ENCODE measurements at places on chromosomes 11 and 22.

DNA sequence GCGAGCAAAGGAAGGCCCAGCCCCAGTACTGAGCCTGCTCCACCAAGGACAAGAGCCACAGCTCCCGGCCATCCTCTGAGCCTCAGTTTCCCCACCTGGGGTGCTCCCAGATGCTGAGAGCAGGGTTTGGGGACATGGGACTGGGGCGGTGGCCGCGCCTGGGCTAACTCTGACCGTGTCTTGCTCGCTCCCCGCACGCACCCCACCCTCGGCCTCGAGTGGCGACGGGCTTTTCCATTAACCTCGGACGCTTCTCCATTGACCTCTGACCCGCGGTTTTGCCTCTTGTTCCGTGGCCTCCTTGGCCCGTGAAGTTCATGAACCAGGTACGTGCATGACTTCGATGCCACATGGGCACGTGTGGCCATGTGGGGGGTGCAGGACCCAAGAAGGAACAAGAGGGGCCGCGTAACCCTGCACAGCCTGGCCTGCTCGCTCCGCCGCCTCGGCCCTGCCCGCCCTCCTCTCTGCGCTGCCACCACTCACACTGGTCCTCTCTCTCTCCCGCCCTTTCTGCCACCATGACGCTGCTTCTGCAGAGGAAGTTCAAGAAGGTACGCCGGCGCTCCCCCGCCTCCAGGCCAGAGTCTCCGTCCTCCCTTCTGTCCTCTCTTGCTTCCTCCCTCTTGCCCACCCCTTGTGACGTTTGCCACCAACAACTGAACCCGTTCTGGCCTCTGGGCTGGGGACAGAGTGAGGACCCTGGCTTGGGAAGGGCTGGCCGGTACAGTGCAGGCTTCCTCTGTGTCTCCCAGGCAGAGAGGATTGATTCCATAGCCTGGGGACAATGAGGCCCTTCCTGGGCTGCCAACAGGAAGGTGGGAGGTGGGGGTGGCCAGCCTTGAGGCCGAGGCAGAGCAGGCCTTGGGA, 6.9 kb downstream of the TNNT3 start:
- no peak for DNase-seq

DNA sequence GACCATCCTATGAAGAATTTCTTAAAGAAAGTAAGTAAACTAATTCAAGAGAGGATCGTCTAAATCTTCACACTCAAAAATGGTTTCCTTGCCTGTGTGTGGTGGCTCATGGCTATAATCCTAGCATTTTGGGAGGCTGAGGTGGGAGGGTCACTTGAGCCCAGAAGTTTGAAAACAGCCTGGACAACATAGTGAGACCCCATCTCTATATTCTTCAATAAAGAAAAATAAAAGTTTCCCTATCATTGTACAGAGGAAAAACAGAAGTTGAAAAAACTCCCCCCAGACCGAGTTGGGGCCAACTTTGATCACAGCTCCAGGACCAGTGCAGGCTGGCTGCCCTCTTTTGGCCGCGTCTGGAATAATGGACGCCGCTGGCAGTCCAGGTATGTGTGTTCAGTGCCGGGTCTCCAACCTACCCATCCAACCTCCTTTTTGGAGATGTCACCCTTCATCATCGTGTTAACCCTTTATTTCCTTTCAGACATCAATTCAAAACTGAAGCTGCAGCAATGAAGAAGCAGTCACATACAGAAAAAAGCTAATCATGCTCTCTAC, 3.0 kb downstream of the RPS25 start:
- DNase-seq: no peak

- no peak for DNase-seq
Measured at GRCh38 chr22:38167988-38168407, 13.6 kb downstream of the PLA2G6 start.

GRCh38 chr11:87917111-87917510, 258.1 kb downstream of the RAB38 start:
- DNase-seq: peak; percentile 2

- no peak for DNase-seq
Measured at GRCh38 chr22:37601203-37601539, 7.5 kb upstream of the GGA1 start.

DNA sequence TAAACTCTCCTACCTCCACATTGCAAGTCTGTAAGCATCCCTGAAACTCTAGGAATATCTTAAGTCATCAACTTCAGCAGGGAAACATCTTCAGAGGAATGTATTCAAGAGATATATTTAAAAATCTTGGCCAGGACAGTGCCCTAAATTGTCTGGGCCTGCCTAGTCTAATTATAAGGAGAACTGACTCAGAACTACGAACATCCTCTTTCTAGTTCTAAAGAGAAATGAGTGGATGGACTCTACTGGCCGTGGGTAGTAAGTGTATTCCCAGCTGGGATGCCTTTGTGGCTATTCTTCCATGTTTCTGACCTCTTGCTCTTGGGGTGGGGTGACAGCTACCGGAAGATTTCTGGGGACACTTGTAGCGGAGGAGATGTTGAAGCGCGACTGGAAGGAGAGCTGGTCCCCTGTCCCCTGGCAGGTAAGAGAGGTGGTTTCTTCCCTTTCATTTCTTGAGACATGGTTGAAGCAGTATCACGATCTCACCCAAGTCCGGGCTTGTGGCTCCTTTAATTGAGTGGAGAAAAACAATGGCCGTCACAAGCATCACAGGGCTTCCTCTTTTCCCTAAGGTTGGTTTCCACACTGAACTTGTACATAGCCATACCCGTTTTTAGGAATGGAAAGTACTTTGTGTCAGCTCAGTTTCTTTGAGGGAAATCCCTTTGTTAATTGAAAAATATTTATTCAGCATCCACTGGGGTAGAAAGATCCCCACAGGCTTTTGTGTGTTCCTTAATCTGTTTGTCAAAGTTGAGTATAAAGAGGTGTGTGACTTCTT, 97.7 kb upstream of the SORL1-AS1 start:
- DNase-seq: no peak

- peak; percentile 40 for DNase-seq
Measured at GRCh38 chr11:65291613-65292012, 23.1 kb upstream of the CDC42EP2 start.

DNA sequence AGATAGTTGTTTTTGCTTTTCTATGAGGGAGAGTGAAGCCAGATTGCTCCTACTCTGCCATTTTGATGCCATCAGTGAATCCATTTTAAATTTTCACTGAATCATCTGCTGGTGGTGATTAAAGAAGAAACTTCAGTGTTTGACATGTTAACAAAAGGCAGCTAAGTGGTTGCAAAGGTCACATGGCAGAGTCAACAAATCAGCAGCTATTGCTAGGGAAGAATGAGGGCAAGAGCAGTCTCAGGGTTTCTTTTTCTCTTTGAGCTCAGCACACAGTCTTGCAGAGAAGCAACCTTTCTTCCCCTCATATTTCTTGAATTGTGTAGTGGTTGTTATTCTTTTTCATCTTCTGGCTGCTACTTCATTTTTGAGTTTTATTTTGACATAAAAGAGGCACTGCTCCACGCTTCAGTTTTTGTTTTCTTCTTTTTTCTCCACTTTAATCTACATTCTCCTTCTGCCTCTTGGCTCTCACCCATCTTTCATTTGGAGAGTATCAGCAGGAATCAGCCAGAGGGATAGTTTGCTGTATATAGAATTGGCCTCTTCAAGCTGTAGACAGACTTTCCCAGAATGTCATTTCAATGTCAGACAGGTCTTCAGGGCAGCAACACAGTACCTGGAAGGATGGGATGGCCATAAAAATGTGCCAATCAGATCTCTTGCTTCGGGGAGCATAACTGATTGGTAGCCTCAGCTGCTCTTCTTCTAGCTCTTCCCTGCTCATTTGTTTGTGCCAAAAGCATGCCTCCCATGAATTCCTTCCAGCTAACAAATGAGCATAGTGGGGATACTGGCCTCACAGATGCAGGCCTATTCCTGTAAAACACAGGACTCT, 153.9 kb downstream of the TRPC6 start:
- no peak for DNase-seq

DNA sequence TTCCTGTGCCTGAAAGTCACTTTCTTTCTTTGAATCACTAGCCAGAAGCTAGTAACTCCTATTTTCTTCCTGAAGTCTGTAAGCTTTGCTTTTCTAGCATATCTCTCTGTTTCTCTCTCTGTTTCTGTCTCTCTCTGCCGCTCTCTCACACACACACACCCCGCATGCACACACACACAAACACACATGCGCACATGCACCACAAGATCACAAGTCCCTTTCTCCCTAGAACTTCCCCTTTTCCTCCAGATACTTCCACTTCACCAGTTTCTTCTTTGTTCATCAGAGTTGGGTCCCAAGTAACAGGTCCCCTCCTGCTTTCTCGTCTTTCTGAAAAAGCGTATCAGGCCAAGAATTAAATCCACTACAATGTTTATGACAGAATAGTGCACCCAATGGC, 148.5 kb upstream of the HSD17B12 start:
- no peak for DNase-seq

DNA sequence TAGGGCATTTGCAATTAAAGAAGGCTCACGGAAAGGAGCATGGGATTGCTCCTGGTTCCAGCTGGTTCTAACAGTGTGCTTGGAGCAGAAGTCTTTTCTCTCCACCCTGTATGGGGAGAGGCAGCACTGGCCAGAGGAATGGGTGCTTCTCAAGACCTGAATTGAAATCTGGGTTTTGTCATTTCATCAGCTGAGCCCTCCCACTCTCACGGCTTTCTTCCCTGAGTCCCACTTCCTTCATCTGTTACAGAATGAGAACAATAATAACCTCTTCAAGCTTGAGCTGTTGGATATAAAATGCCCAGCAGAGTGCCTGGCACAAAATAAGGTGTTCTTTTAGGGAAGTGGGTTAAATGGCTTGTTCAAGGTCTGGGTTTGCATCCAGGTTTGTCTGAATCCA, 17.2 kb downstream of the CNTF start:
- DNase-seq: no peak

GRCh38 chr11:76151556-76152085, 54.7 kb downstream of the WNT11 start:
- DNase-seq: no peak

GRCh38 chr22:46069521-46070214, 80.7 kb upstream of the PPARA start:
- DNase-seq: peak; percentile 88

- peak; percentile 72 for DNase-seq
Measured at GRCh38 chr11:116931206-116931953, 94.0 kb upstream of the APOA1 start.

- DNase-seq: no peak
Measured at GRCh38 chr11:29507376-29507775, 509.5 kb downstream of the KCNA4 start.

- no peak for DNase-seq
Measured at GRCh38 chr11:8315954-8316353, 52.3 kb upstream of the LMO1 start.

- no peak for DNase-seq
Measured at GRCh38 chr11:19541521-19542049, 171.1 kb upstream of the NAV2 start.

GRCh38 chr22:40499209-40499623, 128.8 kb downstream of the SGSM3 start:
- DNase-seq: peak; percentile 86

DNA sequence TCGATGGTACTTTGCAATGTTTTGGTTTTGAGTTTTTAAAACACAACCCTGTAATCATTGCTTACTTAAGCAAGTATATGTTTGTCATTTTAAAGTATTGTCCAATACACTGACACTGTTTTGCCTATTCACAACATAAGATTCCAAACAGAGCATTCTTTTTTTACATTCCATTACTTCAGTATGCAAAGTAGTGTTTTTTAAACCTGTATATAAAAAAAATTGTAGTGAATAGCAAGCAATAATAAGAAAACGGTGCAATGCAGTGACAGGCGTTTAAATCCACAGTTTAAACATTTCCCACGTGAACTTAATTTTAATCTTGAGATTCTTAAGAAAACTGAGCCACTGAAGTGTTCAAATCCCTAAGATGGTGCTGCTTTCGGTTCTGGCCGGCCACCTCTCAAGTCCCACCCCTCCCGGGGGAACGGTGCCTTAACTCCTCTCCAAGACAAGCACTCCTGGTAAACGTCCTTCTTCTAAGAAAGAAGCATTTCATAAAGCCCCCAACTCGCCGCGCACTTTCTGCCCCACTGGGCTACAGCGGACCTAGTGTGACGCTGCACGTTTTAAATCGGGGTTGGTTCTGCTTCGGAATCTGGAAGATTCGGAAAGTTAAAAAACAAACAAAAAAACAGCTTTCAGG, 2.9 kb downstream of the PGR start:
- DNase-seq: no peak

DNA sequence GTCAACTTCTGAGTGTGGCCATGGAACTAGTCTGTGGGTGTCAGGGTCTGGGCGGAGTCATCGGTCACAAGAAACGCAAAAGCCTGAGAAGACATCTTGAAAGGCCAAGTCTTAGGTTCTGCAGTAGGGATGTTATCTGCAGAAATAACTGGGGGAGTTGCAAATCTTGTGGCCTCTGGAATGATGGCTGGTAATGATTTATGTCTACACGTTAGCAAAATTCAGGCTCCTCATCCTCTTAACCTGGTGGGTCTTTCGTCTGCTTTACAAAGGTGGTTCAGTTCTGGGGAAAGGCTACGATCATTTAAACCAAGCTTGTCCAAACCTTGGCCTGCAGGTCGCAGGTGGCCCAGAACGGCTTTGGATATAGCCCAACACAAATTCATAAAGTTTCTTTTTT, 7.4 kb upstream of the CYB5R3 start:
- DNase-seq: no peak

GRCh38 chr11:27375370-27375769, 12.4 kb upstream of the CCDC34 start:
- DNase-seq: no peak

DNA sequence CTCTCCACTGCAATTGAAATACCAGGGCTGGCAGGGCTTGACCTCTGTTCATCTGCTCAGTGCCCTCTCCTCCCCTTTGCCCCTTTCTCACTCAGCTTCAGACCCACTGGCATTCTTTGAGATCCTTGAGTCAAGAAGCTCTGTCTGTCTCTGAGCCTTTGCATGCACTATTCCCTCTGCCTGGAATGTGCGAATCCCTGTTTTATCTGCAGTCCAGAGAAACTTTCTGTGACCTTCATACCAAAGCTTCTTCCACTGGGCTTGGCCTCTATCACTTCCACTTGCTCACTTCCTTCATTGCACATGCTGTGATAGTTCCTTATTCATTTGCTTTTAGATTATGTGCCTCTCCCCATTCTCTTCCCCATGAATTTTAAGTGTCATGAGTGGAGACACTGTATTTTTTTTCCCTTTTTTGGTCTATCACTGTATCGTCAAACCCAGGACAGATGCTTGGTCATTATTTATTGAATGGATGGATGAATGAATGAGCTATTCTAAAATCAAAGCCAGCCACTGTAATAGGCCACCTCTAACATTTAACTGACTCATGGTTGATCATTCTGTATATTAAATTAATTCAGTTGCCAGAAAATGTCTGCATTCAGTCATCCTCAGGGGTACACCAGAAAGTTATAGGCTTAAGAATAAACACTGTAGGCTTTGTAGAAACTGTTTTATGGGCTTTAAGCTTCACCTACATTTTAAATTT, 88.7 kb upstream of the TIMP3 start:
- no peak for DNase-seq
